IPS DF 6.9 (cell line): ENCODE measurements at places on chromosomes 3 and 15.
A peak's percentile ranks its signal among the peaks of the same experiment; 100 is the strongest.

DNA sequence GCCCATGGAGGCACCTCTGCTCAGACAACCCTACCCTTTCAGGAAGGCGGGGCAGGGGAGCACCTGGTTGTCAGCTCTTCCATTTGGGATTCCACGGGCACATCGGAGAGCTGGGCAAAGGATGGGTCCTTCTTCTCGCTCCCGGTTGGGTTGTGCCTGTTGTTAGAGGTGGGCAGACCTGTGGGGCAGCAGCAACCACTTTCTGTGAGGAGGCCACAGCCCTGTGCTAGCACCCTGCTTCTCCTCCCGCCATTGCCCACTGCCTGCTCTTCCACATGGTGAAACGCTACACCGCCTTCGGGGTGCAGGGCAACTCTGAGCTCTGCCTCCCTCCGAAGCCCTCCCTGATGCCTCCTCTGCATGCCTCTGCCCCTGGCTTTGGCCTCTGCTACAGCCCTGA is 7.0 kb upstream of the HHATL start:
- DNase-seq, result no peak
- H3K27ac ChIP-seq, result no peak overlapping the region
- H3K4me1 ChIP-seq, result no peaks in the 10 kb centered on the region

DNA sequence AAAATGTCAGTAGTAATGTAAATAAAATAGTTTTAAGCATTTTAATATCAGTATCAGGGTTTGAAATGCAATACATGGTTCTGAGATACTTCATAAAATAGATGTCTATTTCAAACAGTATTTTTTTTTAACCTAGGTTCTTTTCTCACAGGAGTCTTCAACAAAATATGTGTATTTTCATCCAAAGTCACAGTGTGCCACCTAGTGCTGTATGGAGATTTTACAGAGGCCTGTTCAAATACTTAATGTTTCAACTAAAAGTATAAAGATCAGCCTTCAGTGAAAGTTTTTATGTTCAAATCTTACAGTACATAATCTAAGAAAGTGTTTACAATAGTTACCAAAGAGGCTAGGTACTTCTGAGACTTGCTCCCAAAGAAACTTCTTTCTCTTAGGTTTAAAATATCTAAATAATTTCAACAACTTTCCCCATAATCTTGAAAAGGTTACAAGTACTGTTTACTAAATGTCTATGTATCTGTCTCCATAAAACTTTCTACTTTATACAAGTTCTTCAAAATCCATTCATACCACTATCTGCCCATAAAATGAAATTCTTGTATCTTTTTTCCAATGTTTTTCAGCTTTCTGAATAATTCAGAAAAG is 38.3 kb downstream of the SCAPER start:
- H3K36me3 ChIP-seq, result no peaks in the 10 kb centered on the region
- H3K4me1 ChIP-seq, result no peaks in the 10 kb centered on the region
- H3K27ac ChIP-seq, result no peak overlapping the region
- no peak for DNase-seq

- no peak overlapping the region for H3K4me3 ChIP-seq
- H3K27me3 ChIP-seq, result no peaks in the 10 kb centered on the region
- no peaks in the 10 kb centered on the region for H3K4me1 ChIP-seq
- no peak for DNase-seq
- no peak overlapping the region for H3K27ac ChIP-seq
- no peaks in the 10 kb centered on the region for H3K36me3 ChIP-seq
Observed at GRCh38 chr3:152109038-152109437, 159.7 kb upstream of the MBNL1 start.

DNA sequence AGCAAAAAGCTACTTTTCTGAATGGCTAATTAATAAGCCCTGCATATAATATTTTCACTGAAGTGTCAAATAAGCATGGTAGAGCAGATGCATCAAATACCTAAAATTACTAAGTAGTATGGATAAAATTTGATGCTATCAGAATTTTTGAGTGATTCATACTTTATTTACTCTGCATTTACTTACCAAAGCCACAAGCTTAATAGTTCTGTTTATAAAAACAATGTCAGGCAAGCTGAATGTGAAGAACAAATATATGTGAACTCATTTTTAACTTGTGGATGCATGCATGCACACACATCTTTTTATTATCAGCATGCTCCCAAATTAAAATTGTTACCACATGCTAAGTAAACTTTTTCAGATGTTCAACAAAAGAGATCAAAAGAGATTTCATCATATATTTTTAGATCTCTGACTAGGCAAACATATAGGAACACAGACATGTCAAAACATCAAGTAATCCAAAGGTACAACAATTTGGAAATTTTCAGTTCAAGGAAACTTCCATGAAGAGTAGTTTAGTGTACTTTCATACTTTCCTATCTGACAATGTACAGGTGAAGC is 969.4 kb downstream of the ROBO1 start:
- no peak overlapping the region for H3K4me3 ChIP-seq
- no peaks in the 10 kb centered on the region for H3K4me1 ChIP-seq
- no peak overlapping the region for H3K27ac ChIP-seq
- H3K36me3 ChIP-seq, result no peaks in the 10 kb centered on the region
- DNase-seq, result no peak
- no peaks in the 10 kb centered on the region for H3K27me3 ChIP-seq

DNA sequence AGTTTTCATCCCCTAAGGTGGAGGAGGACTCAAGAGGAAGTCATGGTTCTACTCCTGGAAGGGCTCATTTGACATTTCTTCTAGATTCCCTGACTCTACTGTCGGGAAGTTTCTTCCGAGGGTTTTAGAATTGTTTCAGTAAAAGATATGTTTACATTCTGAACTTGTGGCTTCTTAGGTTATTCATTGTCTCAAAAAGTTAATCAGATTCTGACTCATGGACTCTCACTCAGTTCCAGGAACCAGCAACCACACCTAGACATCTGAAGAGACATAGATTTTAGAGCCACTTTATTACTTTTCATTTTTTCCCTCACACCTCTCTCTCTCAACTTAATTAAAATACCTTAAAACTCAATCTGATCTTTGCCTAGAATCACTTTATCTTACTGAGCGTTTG is 862.6 kb downstream of the AGBL1 start:
- H3K36me3 ChIP-seq, result no peaks in the 10 kb centered on the region
- H3K4me3 ChIP-seq, result no peak overlapping the region
- H3K27me3 ChIP-seq, result no peaks in the 10 kb centered on the region
- no peak overlapping the region for H3K27ac ChIP-seq
- no peak for DNase-seq
- no peaks in the 10 kb centered on the region for H3K4me1 ChIP-seq

GRCh38 chr3:182568261-182568660 is 225.0 kb upstream of the ATP11B start:
- peaks cover 2% of the 10 kb centered on the region; the same call in 1 of the 2 replicates for H3K4me1 ChIP-seq
- H3K36me3 ChIP-seq, result no peaks in the 10 kb centered on the region
- no peak overlapping the region for H3K4me3 ChIP-seq
- no peak for DNase-seq
- H3K27ac ChIP-seq, result no peak overlapping the region

- no peaks in the 10 kb centered on the region for H3K27me3 ChIP-seq
- H3K4me3 ChIP-seq, result no peak overlapping the region
- peaks cover 10% of the 10 kb centered on the region for H3K4me1 ChIP-seq
- H3K36me3 ChIP-seq, result no peaks in the 10 kb centered on the region
Observed at GRCh38 chr15:33068511-33068990, 126.0 kb downstream of the FMN1 start.

DNA sequence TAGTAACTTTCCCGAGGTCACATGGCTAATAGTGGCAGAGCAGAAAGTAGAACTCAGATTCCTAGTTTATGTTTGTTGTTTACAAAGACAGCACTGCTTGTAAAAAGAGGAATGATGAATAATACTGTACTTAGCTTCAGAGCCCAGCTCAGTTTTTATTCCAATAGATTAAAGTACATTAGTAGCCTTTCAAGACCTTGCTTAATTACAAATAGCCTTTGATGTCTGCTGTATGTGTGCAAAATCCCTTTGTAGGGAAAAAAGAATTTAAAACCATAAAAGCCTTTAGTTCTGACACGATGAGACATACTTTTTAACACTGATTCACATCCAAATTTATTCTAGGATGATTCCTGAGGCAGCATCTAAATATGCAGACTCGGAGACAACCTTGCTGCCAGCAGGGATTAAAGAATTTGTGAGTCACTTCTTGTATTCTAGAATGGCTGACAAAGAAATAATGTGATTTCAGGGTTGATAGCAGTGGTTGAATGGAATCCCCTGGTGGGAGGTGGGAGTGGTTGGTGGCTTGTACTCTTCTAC is 324.2 kb upstream of the TGFBR2 start:
- peak; percentile 45 for DNase-seq
- H3K27me3 ChIP-seq, result no peaks in the 10 kb centered on the region
- H3K4me1 ChIP-seq, result no peaks in the 10 kb centered on the region
- H3K4me3 ChIP-seq, result no peak overlapping the region

DNA sequence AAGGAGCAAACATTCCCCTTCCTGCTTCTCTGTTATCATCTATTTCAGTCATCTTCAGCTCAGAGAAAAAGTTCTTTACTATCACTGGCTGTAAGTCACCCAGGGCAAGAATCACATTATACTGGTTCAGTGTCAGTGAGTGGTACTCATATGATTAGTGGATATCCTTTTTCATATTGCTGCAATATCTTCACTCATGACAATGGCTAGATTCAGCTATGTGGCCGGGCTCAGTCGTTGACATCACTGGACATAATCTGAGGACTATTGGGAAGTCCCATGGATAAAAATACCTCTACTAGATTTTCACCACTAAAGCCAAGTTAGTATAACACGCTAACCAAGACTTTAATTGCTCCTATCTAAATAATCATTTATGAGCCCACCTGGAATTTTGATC is 91.3 kb upstream of the UBE2E2 start:
- H3K4me1 ChIP-seq, result no peaks in the 10 kb centered on the region; the same call in 1 of the 2 replicates
- H3K27ac ChIP-seq, result no peak overlapping the region
- no peaks in the 10 kb centered on the region for H3K36me3 ChIP-seq
- H3K27me3 ChIP-seq, result no peaks in the 10 kb centered on the region
- no peak for DNase-seq

- H3K27ac ChIP-seq, result no peak overlapping the region
- H3K4me3 ChIP-seq, result no peak overlapping the region
- no peak for DNase-seq
- H3K36me3 ChIP-seq, result no peaks in the 10 kb centered on the region
- H3K4me1 ChIP-seq, result no peaks in the 10 kb centered on the region
Observed at GRCh38 chr3:64856106-64856505, 168.3 kb upstream of the ADAMTS9 start.

DNA sequence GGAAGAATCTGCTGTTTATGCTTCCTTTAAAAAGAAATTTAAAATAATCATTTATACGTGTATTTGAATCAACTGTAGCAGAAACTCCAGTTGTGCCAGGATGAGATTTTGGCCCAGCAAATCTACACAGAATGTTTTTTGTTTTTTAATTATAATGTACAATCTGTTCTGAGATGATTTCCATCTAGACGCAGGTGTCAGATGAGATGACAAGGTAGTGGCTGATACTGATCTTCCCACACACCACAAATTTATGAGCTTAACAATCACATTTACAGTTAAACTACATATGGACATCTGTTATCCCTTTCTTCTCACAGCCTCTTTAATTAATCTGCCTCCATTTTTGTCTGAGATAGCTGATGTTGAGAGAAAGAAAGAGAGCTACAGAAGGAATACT is 23.6 kb downstream of the DCLK3 start:
- H3K27me3 ChIP-seq, result no peaks in the 10 kb centered on the region
- H3K27ac ChIP-seq, result no peak overlapping the region
- DNase-seq, result no peak
- H3K36me3 ChIP-seq, result no peaks in the 10 kb centered on the region
- H3K4me3 ChIP-seq, result no peak overlapping the region
- H3K4me1 ChIP-seq, result no peaks in the 10 kb centered on the region

- H3K36me3 ChIP-seq, result no peaks in the 10 kb centered on the region
- H3K4me1 ChIP-seq, result peaks cover 5% of the 10 kb centered on the region
- no peaks in the 10 kb centered on the region; the same call in 1 of the 2 replicates for H3K27me3 ChIP-seq
- no peak overlapping the region for H3K4me3 ChIP-seq
Observed at GRCh38 chr3:42739401-42740158, 33.5 kb downstream of the CCDC13 start.

DNA sequence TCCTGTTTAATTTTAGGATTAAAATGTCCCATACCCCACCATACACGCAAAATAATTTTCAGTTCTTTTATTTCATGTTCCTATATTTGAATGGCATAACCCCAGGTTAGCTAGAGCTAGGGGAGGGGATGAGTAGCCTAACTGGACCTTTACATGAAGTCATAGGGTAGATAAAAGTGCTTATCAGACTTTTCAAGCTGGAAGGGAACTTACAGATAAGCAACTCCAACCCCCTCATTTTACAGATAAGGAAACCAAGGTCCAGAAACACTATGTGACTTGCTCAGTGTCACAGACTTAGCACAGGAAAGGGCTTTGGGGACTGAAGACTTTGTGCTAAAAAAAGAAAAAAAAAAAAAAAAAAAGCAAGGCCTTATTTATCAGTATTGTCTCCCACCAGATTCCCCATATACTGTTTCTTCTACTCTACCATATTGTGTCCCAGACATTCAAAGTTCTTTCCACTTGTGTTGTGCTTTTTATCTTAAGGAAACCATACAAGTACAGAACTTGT is 10.6 kb upstream of the TNIK start:
- no peaks in the 10 kb centered on the region for H3K27me3 ChIP-seq
- no peak overlapping the region for H3K27ac ChIP-seq
- no peaks in the 10 kb centered on the region for H3K36me3 ChIP-seq
- no peak overlapping the region for H3K4me3 ChIP-seq

- no peaks in the 10 kb centered on the region for H3K4me1 ChIP-seq
- peaks cover 9% of the 10 kb centered on the region; the same call in 1 of the 2 replicates for H3K36me3 ChIP-seq
- DNase-seq, result no peak
- H3K4me3 ChIP-seq, result no peak overlapping the region
- no peak overlapping the region for H3K27ac ChIP-seq
- H3K27me3 ChIP-seq, result no peaks in the 10 kb centered on the region
Observed at GRCh38 chr3:39101022-39101689, 6.3 kb downstream of the GORASP1 start.

DNA sequence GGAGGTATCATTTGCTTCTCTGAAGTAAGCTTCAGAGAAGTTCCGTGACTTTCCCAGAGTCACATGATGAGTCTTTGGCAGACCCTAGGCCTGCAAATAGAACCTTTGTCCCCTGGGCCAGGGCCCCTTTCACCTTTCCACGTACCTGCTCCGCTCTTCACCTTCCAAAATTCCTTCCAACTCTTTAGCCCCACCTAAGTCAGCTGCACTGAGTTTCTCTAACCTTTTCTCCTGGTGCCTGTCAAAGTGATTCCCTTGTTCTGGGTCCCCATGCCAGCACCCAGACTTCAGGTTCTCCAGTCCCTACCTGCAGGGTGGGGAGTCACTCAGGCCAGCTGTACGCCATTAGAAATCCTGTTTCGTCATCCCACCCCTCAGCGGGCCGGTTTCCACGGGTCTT is 12.8 kb downstream of the LYZL4 start:
- no peak overlapping the region for H3K4me3 ChIP-seq
- DNase-seq, result no peak
- H3K27ac ChIP-seq, result no peak overlapping the region
- H3K4me1 ChIP-seq, result no peaks in the 10 kb centered on the region
- no peaks in the 10 kb centered on the region for H3K36me3 ChIP-seq
- H3K27me3 ChIP-seq, result no peaks in the 10 kb centered on the region

GRCh38 chr15:60787837-60788691 is 309.1 kb upstream of the ICE2 start:
- peaks cover 2% of the 10 kb centered on the region; the same call in 1 of the 2 replicates for H3K4me1 ChIP-seq
- no peaks in the 10 kb centered on the region for H3K27me3 ChIP-seq
- H3K4me3 ChIP-seq, result no peak overlapping the region
- DNase-seq, result no peak
- no peaks in the 10 kb centered on the region for H3K36me3 ChIP-seq

GRCh38 chr3:108420926-108421325 is 89.5 kb downstream of the MYH15 start:
- no peak for DNase-seq
- H3K36me3 ChIP-seq, result no peaks in the 10 kb centered on the region
- no peaks in the 10 kb centered on the region for H3K27me3 ChIP-seq
- no peak overlapping the region for H3K4me3 ChIP-seq
